ENCODE measurements at places on chromosomes 3 and 15.

GRCh38 chr15:30979457-30979856, 12.0 kb downstream of the MTMR10 start:
- DNase-seq: no peak

DNA sequence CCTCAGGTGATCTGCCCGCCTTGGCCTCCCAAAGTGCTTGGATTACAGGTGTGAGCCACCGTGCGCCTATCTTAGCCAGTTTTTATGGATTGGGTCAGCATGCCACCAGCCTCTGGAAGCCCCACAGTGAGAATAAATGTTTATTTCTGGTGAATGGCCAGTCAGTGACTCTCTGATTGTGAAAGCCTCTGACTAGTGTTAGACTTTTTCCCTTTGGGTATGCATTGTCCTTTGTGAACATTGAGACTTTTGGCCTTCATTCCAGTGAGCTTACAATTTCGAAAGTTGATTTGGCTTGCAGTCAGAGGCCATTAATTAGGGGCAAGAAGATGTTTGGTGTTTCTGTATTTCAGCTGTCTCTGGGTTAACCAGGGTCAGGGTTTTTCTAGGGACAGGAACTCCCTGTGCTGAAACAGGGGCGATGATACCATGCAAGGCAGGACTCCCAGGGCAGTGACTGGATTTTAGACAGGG, 274.5 kb upstream of the C2CD4B start:
- no peak for DNase-seq

GRCh38 chr3:101781166-101781565, 2.2 kb downstream of the NXPE3 start:
- no peak for DNase-seq

DNA sequence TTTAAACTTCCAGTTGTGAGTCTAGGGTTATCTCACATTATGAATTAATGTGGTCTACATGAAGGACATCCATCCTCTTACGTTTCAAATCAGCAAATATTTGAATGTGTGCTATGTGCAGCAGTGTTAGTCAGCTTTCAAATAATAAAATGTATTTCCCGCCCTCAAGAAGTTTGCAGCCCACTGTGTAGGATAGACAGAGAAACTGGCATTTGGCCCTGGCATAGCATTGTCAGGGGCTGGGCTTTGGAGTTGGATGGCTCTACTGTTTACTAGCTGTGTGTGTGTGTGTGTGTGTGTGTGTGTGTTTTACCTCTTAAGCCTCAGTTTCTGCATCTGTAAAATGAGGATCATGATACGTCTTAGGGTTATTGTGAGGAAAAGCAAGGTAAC, 400.5 kb upstream of the C2CD4B start:
- no peak for DNase-seq

GRCh38 chr3:30683769-30684168, 77.4 kb downstream of the TGFBR2 start:
- no peak for DNase-seq

- no peak for DNase-seq
These were observed 713.5 kb upstream of the LMCD1 start for GRCh38 chr3:7787871-7788828.

DNA sequence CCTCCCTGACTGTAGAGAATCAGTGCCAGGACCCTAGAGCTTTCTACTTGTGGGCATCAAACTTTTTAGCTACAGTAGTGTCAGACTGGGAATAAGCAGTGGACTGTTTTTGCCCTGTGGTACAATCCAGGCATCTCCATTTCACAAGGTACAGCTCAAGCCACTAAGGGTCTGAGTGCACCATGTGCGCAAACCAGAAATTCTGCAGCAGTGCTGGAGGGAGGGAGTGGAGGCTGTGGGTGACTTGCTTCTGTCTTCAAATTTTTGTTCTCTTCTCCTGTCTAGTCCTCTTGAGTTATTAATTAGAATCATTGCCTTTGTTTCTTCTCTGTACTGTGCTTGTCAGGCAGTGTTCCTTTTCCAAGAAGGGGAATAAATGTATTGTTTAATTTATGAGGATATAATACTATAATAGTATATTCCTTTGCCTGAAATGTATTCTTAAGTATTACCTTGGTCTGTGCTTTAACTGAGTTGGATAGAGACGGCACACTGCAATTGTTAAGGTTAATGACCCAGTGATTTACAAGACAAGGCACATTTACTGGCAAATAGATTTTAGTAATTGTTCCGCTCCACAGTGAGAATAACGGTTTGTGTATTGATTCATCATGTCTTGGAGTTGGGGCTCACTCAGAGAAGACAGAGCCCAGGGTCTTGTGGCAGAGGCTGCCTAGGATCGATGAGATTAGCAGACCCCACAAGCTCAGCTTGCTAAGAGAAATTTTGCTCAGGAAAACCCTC, 390.6 kb upstream of the CFAP20DC start:
- no peak for DNase-seq

DNA sequence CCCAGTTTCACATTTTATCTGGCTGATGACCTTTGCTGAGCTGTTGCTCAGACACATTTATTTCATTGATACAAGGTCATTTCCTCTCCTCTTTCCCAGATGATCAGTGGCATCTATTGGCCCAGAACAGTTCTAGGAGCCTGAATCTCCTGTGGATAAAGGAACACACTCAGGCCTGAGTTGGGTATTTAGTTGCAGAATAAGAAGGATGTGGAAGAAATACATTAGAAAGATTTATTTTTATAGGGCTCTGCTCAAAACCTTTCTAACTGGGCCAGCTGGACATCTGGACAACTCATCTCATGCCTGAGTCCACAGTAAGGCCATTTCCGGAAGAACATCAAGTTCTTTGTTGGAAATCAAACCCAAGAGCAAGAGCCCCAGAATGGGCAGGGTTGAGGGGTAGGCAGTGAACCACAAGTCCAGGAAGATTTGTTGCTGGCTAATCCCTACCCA, 19.7 kb upstream of the MFGE8 start:
- no peak for DNase-seq

DNA sequence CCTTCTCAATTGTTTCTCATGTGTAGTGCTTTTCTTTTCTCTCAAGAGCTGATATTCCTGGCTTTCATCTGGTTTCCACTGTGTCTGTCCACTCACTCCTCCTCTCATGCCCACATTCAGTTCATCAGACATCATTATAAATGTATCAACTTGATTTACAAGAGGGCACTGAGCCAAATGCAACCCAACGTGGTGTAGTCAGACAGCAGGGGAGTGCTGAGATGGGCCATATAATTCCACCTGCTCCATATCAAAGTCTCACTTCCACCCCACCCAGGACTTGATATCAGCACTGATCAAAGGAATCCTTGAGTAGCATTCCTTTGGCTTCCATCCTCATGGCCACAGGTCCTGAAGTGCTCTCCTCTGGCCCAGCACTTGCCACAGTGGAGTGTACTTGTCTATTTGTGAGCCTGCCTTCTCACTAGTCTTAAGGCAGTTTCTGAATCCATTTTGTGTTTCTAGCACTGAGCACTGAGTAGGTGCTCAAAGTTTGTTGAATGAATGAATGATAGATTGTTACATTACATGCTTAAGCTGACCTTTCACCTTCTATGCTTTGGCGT, 252.8 kb downstream of the CLSTN2 start:
- no peak for DNase-seq

DNA sequence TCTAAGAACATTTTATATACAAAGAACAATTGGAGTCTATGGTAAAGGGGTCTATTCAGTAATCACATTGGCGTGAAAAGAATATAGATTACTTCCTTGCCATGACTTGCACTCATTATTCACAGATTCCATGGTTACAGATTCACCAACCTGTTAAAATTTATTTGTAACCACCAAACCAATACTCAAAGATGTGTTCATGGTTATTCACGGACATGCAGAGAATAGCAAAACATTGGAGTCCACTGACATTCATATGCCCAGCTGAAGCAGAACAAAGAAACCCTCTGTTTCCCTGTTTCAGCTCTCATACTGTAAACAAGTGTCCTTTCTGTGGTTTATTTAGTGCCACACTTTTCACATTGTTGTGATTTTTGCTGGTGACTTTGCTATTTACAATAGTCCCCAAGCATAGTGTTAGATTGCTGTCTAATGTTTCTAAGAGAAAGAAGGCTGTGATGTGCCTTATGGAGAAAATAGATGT, 185.8 kb upstream of the TTC14 start:
- DNase-seq: no peak

GRCh38 chr3:134753999-134754742, 40.9 kb upstream of the EPHB1 start:
- no peak for DNase-seq

DNA sequence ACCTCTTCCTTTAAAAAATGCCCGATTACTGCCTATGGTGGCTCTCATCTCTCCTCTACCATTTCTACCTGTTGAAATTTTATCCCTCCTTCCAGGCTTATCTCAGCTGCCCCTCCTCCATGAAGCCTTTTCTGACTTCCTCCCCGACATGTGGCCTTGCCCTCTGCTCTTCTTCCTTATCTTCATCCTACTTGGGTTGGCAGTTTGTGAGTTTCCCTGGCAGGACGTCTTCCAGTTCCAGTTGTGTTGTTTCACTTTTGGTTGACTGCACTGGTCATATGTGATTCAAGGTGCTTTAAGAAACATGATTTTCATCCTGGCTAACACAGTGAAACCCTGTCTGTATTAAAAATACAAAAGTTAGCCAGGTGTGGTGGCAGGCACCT, 4.4 kb downstream of the DLL4 start:
- no peak for DNase-seq

- DNase-seq: no peak
These were observed 316.2 kb upstream of the CTDSPL start for GRCh38 chr3:37545479-37545878.

DNA sequence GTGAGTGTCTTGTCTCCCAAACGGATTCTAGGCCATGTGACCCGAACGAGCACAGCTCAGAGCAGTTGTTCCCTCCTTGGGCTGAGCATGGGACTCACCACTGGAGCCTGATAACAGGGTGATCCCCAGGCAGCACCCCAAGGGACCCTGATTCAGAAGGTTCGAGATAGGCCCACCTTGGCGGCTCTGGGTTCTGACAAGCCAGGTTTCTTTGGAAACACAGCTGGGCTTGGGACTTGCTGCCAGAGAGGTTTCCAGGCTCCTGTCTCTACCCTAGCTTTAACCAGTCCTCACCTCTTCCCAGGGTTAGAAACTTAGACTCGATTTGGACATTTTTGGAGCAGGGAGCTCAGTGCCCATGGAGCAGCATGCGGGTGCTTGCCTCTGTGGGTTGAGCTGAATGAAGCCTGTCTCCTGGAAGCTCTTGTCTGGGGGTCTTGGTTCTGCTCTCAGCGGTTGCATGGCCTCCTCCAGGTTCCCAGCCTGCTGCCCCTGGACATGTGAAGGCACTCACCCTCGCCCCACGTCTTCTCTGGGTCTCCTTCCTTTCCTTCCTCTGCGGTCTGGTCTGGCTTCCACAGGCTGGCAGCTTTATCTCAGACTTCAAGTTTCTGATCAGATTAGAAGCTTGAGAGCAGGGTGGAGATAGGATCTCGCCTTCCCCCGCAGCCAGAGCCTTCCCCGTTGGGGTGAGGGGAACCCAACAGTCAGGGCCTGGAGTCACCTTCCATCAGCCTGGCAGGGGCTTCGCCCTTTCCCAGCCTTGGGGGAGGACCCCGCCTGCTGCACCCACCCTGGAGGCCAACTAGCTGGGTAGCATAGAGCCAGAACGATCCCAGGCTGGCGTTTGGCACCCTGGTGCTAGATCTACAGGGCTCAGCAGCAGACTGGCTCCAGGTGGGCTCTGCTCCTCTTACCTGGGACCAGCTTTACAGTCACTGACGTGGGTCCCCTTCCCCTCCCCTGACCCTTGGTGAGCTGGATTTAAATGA, 21.0 kb downstream of the PAQR5 start:
- DNase-seq: no peak

- DNase-seq: no peak
These were observed 6.7 kb downstream of the SPPL2A start for GRCh38 chr15:50758712-50759205.

DNA sequence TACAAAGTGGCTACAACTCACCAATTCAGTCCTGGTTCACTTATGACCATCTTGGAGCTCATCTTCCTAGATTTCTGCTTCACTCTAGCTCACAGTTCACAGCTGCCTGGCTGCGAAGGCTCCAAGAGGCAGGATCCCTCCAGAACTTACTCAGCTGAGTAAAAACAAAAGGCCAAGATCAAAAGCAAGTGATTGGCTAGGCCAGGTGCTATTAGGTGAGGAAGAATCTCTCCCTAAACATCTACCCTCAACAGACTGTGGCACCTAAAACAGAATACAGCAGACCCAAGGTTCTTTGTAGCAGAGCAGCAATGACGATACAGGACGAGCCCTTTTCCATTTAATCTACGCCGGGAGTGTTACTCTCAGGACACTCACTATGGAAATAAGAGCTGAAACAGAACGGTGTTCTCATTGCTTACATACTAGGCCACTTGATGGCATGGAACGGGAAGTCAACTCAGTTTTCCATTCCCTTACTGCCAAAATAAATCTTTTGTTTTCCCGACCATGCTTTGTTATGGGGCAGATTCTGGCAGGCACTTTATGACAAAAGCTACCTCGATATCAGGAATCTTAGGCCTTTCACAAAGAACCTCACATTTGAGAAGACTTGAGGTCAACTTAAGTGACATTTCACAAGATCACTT, 901 bp downstream of the ICE2 start:
- DNase-seq: no peak

DNA sequence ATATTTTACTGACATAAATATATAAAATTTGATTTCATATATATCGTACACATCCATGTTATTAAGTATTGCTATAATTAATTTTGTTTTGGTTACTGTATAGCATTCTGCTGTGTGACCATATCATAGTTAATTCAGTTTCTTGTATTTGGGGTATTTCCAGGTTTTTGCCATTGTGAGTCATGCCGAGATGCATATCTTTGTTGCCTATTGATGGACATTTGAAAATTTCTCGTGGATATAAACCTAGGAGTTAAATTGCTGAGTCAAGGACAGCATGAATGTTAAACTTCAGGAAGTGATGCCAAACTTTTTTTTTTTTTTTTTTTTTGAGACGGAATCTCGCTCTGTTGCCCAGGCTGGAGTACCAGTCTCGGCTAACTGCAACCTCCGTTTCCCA, 33.7 kb upstream of the GPR171 start:
- DNase-seq: no peak

Data from non-pigmented ciliary epithelial cell (primary cell).